ENCODE measurements at places on chromosomes 7 and 10.

GRCh38 chr10:52313256-52313932 lies 687 bp upstream of the DKK1 start:
- no peak for DNase-seq

- DNase-seq: no peak
Observed at GRCh38 chr7:72069263-72069662, 342.9 kb downstream of the CALN1 start.

DNA sequence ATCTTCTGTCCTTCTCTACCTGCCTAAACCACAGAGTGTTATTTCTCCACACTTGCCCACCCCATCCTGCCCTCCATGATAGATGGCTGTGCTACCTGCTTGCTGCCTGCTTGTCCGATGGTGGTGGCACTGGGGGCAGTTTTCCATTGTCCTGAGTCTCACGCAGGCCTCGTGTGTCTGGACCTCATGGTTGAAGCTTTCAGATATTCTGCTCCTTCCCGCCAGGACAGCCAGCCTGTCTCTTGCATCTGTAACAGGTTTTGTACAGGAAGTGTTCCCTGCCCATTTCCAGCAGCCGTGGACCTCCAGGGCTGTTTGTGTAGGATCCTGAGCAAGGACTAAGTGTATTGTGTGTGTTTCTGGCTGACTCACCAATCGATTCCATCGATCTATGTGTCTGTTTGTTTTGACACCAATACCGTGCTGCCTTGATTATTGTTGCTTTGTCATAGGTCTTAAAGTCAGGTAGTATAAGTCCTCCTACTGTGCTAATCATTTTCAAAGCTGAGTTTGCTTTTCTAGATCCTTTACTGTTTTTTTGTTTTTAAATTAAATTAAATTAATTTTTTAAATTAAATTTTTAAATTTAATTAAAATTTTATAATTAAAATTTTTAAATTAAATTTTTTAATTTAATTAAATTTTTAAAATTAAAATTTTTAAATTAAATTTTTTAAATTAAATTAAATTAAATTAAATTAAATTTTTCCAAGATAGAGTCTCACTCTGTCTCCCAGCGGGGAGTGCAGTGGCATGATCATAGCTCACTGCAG lies 8.5 kb downstream of the IL15RA start:
- DNase-seq: no peak

- DNase-seq: no peak
Observed at GRCh38 chr7:144632724-144633123, 203.1 kb downstream of the TPK1 start.

GRCh38 chr7:136234040-136234439 lies 256.9 kb upstream of the MTPN start:
- DNase-seq: no peak

- no peak for DNase-seq
Observed at GRCh38 chr10:75613685-75614504, 182.5 kb downstream of the LRMDA start.

DNA sequence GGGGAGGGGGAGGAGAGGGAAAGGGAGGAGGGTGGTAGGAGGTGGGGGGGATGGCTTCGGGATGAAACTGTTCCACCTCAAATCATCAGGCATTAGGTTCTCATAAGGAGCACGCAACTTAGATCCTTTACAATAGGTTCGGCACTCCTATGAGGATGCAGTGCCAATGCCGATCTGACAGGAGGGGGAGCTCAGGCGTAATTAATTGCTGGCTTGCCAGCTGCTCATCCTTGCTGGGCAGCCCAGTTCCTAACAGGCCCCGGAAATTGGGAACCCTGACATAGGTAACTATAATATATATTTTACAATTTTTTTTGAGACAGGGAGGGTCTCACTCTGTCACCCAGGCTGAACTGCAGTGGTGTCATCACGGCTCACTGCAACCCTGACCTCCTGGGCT lies 118.8 kb upstream of the SFMBT2 start:
- DNase-seq: no peak

- DNase-seq: no peak
Observed at GRCh38 chr7:42319631-42320030, 82.6 kb upstream of the GLI3 start.

DNA sequence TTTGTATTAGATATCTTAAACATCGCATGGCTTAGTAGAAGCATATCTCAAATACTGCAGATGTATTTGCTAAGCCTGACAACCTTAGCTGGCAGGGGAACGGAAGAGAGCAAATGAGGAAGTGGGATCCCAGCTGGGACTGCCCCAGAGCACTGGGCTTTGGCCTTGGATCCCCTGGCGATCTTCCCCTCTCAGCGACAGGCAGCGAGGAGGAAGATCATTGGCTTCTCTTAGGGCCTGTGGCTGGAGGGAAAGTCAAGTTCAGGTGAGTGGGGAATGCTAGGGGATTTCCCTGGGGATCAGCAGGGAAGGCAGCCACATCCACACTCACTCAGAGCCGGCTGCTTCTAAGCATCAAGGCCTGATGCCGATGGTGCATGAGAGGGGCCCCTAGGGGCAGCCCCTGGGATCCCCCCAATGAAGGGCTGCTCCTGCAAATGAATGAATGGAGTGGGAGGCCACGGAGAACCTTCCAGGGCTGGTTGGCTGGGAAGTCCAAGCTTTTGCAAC lies 42.0 kb downstream of the LYZL2 start:
- DNase-seq: no peak

DNA sequence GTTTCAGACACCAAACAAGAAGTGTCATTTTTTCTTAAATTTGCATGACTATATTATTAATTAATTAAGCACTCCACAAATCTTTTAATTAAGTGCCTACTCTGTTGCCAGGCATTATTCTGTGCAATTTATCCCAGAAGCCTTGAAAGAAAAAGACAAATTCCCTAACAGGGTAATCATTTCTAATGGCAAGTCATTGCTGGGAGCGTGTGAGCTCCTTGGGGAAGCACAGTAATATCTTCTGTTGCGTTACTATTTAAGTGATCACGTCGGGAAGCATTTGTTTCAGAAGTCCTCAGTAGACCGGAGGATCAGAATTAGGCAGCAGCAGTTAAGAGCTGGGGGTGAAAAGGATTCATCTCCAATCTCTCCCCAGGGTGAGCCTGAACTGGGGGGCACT lies 276.8 kb upstream of the RNF32 start:
- no peak for DNase-seq

All from stimulated activated CD4-positive, alpha-beta T cell treated with anti-CD3 and anti-CD28 coated beads, Interleukin-1b, Interleukin-23, amount 100 ng/mL, for 1 hour (primary cell).